Fibroblast of the aortic adventitia (primary cell): ENCODE measurements at places on chromosomes 1 and 21. TPM values are rescaled to one million over a fixed set of nuclear protein-coding genes. Genes with fewer than 3 reads are reported as not detected.

The MAGOH gene
- 3.8 and 24.2 TPM in 2 replicates for total RNA-seq

The NT5C1A gene
- not detected in 2 replicates for total RNA-seq

The CHI3L1 gene
- 3.0 and 5.5 TPM in 2 replicates for total RNA-seq

The DEPDC1 gene
- total RNA-seq, result 1.6 and 36.1 TPM in 2 replicates

The C8B gene
- total RNA-seq, result not detected in 2 replicates

DNA sequence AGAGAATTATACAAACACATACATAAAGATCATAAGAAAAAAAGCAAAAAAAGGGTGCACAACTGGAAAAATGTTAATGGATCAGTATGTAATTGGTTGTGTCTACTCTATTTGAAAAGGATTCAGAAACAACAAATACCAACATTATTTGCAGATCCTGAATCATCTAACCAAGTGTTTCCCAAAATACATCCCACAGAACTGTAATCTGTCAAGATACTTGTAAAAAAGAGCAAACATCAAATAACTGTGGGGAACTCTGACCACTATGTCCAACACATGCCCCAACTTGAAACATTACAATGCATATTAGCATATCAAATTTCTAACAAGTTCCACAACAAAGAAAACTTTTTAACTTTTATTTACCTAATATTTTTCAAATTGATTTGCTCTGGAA lies 22.6 kb downstream of the ANKRD13C start:
- DNase-seq, result peak; percentile 27

DNA sequence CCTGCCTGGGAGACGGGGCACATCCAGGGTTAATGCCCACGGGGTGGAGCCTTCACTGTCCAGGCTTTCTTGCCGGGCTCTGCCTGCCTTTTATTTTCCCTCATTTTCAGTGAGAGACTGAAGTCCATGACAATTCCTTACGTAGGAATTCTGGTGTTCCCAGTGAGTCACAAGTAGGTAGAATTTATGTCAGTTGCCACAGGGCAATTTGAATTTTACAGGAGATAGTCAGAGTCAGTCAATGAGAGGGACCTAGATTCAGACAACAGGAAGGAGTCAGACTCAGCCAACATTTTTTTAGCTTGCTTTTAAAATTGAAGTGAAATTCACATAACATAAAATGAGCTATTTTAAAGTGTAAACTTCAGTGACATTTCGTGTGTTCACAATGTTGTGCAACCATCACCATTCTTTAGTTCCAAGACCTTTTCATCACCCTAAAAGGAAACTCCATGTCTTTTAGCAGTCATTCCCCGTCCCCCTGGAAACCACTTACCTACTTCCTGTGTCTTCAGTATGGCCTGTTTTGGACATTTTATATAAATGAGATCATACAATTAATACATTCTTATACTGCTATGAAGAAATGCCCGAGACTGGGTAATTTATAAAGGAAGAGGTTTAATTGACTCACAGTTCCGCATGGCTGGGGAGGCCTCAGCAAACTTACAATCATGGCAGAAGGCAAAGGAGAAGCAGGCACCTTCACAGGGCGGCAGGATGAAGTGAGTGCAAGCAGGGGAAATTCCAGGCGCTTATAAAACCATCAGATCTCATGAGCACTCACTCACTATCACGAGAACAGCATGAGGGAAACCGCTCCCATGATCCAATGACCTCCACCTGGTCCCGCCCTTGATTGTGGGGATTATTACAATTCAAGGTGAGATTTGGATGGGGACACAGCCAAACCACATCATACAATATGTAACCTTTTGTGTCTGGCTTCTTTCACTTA lies 14.6 kb downstream of the AJAP1 start:
- DNase-seq, result no peak

DNA sequence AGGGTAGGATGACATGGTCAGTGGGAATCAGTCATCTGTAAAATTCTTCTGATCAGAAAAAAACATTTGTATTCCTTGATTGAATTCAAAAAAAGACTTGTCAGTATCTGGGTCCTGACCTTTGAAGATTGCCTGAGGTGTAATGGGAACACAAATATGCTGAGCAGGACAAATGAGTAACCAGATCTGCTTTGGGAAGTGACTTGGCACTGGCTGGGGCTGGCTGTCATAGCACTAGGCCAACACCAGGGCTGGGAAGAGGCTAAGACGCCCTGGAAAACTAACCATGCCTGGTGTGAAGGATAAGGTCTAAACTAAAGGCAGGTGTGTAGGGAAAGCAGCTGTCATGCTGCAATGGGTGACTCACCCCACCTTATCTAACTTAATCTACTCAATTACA lies 452.9 kb upstream of the BEND5 start:
- no peak for DNase-seq

DNA sequence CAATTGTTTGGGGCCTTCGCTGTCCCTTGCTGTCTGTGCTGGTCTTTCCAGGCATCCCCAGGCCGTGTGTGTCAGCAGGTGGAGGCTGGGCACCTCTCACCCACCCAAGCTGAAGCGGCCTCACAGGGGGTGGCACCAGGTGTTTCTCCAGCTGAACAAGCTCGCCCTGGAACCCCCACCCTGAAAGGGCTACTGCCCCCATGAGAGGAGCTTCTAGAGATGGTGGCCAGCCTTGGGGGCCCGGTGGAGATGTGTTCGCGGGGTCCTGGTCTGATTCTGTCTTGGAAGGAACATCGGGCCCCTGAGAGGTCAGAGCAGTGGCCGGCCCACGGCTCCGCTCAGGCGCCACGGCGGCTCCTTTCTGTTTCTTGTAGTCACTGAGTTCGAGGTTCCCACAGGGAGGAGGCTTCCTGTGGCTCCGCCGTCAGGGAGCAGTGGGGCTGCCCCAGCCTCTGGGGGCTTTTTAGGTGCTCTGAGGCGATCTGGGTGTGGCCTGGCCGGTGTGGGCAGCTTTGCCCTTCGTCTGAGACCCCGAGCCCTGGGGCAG lies 46.9 kb downstream of the SKI start:
- no peak for DNase-seq

DNA sequence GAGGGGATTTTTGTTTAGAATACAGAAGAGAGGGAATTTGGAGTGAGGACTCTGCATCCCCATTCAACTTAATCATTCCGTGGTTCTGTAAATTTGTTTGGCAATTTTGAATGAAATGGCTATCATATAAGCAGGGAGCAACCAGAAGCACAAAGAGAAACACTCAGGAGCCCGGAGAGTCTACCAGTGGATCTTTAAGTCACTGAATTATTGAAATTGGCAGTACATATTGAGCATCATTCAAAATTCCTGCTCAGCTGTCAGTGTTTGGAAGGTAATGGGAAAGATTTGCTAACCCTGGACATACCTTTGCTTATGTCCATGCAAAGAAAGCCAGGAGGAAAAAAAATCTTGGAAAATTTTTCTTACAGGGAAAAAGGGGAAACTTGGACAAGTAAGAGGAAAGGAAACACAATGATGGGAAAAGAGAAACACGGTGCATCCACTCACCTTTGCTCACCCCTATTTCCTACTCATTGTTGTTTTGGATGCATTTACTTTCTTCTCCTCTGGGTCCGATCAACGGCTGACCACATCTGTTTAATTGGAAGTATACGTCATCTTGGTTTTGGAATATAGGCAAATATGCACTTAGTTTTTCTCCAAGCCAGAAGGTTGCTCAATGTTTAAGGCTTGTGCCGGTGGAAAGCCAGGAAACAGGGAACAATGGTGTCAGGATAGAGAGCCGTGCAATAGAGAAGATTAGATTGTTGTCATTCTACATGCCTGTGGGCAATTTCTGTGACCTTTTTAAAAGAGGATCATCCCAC lies 243.0 kb upstream of the LYPLAL1 start:
- DNase-seq, result peak; percentile 97

GRCh38 chr1:157955857-157956256 lies 37.6 kb upstream of the KIRREL1 start:
- no peak for DNase-seq

DNA sequence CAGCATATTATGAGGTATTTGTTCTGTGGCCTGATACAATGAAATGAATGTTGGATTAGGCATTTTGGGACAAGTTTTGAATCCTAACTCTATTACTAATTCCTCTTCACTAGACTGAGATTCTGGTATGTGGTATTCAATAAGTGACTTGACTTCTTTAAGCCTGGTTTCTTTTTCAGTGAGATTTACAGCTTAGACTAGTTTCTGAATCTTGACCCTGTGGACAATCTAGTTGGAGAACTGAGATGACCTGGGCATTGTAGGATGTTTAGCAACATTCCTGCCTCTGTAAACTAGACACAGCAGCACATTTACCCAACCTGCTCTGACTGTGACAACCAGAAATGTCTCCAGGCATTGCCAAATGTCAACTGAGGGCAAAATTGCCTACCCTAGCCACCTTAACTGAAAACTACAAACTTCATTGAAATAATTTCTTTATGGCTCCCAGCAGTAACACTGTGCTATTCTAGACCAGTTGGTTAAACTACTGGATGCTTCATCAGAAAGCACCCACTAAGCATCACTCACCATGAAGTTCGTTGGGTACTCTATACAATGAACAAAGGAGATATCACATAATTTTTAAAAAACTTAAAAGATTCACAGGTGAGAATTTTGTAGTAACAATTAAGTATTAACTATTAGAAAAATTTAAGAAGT lies 16.8 kb downstream of the PTPRC start:
- no peak for DNase-seq

DNA sequence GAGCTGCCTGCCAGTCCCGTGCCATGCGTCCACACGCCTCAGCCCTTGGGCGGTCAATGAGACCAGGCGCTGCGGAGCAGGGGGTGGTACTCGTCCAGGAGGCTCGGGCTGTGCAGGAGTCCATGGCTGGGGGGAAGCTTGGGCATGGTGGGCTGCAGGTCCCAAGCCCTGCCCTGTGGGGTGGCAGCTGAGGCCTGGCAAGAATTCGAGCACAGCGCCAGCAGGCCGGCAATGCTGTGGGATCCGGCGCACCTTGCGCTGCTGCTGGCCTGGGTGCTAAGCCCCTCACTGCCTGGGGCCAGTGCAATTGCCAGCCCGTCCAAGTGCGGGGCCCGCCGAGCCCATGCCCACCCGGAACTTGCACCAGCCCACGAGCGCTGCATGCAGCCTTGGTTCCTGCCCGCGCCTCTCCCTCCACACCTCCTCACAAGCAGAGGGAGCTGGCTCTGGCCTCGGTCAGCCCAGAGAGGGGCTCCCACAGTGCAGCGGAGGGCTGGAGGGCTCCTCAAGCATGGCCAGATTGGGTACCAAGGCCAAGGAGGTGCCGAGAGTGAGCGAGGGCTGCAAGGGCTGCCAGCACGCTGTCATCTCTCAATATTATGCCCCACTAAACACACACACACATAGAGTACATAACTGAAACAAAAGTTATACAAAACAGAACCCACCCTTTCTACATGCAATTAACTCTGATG lies 307.7 kb downstream of the LMO4 start:
- DNase-seq, result no peak

DNA sequence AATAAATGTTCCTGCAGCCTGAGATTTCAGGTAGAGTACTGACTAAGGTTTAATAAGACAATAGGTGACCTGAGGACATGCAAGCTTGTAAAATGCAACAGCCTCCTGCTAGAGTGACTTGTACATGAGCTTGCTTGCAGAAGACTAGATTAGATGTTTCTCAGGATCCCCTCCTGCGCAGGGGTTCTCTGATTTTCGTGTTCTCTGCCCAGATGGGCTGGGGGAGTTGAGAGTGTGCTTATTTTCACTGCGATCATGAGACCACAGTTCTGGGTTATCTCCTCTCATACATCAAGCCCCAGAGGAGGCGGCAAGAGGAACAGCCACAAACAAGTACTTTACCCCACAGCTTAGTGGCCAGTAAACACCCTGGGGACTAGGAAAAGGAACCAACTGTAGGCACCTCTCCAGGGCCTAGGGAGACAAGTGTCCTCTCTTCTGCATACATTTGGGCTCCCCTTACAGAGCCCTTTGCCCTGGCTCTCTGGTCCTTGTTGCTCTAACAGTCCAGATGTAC lies 8.0 kb downstream of the TMEM81 start:
- no peak for DNase-seq

GRCh38 chr1:228941666-228942065 lies 206.4 kb downstream of the RHOU start:
- no peak for DNase-seq

DNA sequence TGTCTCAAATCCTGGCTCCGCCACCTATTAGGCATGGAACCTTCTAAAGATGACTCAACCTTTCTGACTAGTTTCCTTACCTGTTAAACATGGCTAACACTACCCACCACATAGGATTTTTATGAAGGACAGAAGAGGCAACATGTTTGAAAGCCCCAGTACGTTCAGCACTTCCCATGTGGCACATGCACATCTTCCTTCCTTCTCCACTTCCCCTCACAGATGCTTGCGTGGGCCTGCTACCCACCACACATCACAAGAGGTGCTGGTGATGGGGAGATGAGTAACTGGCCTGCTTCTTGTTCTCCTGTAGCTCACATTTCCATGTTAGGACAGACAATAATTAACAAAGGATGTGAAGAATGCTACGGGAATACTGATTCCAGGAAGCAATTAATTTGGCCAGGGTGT lies 7.1 kb downstream of the ZBTB21 start:
- DNase-seq, result no peak

DNA sequence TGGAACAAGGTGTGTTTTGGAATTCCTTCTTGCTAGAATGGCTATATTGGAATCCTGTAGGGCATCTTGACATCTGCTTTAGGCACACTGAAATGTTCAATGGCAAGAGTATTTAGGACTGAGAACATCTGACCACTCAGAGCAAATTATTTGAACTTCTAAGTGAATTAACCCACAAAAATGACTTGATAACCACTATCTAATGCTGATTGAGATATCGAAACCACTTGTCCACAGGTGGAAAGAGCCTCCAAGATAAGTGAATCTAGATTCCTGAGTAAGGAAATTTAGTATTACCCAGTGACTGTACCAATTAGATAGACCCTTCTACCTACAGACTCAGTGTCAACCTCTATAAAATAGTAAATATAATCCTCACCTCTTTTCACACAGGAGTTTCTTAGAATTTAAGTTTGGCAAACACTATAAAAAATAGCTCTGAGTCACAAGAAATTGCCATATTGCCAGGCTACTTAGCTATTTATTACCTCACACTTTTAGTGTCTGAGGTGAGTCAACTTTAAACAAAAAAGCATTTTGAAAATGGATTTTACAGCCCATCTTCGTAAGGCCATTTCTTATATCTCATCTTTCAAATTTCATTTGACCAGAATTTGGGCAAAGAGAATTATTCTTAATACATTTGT lies 421.8 kb downstream of the PTBP2 start:
- peak; percentile 68 for DNase-seq
